Activated CD4-positive, alpha-beta T cell treated with anti-CD3 and anti-CD28 coated beads for 4 hours (primary cell): ENCODE measurements at places on chromosomes 11 and 22.

DNA sequence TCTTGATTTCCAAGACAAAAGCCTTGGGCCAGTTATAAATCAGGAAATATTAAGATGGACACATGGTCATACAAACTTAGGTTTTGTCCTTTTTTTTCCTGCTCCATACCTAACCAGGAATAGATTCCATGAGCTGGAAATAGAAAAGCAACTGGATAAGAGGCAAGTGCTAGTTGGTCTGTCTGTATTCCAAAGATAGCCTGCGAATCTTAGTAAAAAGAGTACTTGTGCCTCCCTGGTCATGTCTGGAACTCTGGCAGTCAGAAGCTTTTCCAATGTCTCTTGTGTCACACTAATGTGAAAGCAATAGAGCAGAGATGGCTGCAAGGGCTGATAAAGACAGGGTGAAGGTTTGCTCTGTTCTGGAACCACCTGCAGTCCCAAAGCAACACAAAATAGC, 590.2 kb upstream of the ANO5 start:
- no peak for DNase-seq

DNA sequence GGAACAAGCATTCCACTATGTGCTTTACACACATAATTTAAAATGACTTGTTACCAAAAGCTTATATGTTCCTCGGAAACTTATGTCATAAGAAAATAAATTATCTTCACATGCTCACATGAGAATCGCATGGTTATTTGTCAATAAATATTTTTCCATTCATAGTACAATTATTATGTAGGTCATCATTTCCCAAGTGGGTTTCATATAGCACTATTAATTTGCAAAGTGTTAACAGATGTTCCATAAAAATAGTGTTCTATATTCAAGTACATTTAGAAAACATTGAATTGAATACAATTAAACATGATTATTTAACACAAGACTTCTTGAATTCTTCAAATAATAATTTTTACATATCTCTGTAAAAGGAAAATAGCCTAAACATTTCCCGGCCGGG, 23.9 kb downstream of the LRRC4C start:
- no peak for DNase-seq

GRCh38 chr11:32088117-32088941, 2.5 kb upstream of the RCN1 start:
- DNase-seq: no peak

GRCh38 chr11:95081412-95081811, 8.2 kb upstream of the ENDOD1 start:
- no peak for DNase-seq

GRCh38 chr11:76610871-76611475, 59.6 kb downstream of the LRRC32 start:
- DNase-seq: no peak
